Activated T-helper 17 cell treated with anti-CD3 and anti-CD28 coated beads, Interleukin-2, amount 50 U/mL, for 72 hours (primary cell): ENCODE measurements at places on chromosomes 2 and 18. TPM values are rescaled to one million over a fixed set of nuclear protein-coding genes. Genes with fewer than 3 reads are reported as not detected.

- no peak for ATAC-seq
These were observed 80.4 kb downstream of the CELF4 start for GRCh38 chr18:37484983-37485834.

GRCh38 chr2:180618570-180618969, 361.8 kb upstream of the UBE2E3 start:
- no peak for ATAC-seq

Gene IL37
- not detected for total RNA-seq

Gene TANK
- 114 TPM for total RNA-seq

GRCh38 chr18:22466608-22467395, 49.1 kb upstream of the CTAGE1 start:
- ATAC-seq, result no peak

DNA sequence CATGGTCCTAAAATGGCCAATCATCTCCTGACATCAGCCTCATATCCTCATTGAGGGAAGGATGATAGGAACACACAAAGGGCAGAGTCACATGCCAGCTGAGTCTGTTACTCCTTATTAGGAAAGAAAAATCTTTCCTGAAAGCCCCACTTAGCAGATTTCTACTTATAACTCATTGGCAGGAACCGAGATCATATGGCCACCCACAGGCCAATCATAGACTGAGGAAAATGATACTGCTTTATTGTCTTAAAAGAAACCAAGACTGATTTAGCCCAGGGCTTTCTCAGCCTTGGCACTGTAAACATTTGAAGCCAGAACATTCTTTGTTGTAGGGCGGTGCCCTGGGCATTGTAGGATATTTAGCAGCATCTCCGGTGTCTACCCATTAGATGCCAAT, 18.7 kb downstream of the GKN2 start:
- ATAC-seq, result no peak

DNA sequence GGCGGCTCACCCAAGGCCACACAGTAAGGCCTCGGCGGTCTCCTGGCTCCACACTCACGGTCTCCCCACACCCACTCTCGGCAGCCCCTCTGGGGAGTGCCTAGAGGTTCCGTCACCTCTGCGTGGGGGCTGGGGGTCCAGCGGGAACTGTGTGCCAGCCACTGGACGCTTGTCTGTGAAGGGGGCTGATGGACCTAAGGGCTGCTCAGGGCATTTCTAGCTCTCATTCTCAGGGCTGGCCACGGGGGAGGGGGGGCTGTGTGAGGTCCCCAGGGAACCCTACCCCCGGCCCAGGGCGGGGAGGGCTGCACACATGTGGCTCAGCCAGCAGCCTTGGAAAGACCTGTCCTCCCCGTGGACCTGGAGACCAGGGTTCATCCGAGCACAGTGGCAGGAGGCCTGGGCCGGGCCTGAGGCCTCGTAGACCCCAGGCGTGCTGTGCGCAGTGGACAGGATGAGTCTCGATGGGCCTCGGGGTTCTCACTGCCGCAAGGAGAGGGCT, 27.1 kb upstream of the ODC1 start:
- no peak for ATAC-seq

- ATAC-seq, result no peak
These were observed 16.9 kb downstream of the DAW1 start for GRCh38 chr2:227888289-227888688.

GRCh38 chr18:7532942-7533341, 34.2 kb upstream of the PTPRM start:
- ATAC-seq, result no peak

Gene DLX2
- total RNA-seq, result not detected

Gene SERPINB11
- not detected for total RNA-seq

DNA sequence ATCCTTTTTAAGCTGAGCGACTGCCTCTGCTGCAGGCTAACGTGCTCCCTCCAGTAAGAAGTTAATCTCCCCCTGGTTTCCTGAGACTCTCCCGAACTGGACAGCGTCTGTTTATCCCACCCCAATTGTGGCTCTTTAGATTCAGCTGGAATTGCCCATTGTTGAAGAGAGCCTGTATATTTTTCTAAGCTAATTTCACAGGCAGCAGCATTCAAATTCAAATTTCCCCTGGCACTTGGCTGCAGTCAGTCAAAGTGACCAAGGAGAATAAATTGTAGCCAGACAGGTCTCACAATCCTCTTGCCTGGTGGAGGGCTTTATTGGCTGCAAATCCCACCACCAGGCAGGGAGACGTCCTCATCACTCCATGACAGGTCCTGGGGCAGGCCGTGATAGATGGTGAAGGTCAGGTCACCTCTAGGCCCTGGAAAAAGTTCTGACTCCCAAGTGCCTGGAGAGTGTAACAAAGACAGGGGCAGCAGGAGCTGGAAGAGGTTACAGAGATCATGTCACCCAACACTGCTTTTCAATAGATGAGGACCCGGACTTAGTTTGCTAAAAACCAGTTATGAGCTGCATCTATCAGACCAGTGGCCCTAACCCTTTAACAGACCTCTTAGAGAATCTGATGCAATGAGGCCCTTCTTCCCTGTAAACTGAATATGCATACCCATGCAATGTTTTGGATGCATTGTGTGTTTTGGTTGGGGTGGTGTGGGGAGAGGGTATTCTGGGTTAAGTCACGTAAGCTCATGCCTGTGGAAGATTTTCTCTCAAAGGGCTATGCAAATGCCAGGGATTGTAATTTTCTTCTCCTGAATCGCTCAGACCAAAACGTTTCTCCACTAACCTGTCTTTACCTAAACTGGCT, 32.3 kb upstream of the C18orf32 start:
- ATAC-seq, result no peak

- peak; percentile 29 for ATAC-seq
These were observed 332.3 kb upstream of the HS6ST1 start for GRCh38 chr2:128651000-128651399.

DNA sequence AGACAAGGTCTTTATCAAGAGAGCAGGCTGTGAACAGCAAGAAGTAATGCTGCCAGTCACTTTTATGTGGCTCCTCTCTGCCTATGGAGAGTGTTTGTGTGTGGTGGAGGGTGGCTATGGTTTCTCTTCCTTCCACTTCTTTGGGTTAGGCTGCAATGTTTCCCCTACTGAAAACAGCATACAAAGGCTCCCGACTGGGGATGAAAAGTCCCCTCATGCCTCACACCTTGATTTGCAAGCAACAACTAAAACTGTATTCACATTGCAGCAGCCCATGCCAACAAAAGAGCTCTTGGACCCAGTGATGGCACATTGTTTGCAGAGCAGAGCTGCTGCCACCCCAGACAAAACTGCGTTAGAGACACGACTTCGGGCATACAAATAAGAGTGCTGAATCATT, 301.6 kb downstream of the SLC8A1 start:
- no peak for ATAC-seq

Gene LAMA1
- not detected for total RNA-seq

DNA sequence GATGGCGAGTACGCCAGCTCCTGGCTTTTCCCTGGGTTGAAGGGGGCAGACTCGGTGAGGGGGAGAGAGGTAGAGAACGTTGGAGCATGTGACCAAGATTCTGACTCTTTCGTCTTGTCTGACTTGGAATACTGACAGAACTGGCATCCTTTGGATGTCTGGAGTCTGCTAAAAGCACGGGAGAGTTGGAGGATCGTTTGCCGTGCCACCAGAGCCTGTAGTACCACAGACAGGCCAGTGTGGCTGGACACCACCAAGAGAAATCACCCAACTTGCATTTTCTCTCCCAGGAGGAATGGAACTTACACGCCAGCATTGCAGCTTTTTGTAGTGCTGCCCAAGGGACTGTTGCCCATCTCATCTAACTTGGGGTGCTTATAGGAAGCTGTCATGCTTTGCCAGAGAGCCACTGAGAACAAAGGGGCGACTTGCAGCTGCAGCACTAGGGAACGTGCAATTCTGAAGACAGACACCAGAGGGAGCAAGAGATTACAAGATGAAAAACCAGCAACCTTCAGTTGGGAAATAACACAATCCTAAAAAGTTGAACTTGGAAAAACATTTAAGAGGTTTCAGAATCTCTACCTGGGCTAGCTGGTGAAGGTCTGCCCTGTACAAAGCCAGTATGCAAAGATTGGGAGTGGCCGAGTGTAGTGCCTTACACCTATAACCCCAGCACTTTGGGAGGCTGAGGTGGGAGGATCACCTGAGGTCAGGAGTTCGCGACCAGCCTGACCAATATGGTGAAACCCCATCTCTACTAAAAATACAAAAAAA, 24.1 kb downstream of the PSMG2 start:
- ATAC-seq, result peak; percentile 39

- no peak for ATAC-seq
These were observed 4.0 kb upstream of the RNF181 start for GRCh38 chr2:85591563-85591962.

Gene CIDEA
- total RNA-seq, result not detected

- no peak for ATAC-seq
These were observed 549.8 kb upstream of the NRXN1 start for GRCh38 chr2:51581636-51582267.

GRCh38 chr18:60060578-60060977, 160.8 kb downstream of the PMAIP1 start:
- ATAC-seq, result no peak

DNA sequence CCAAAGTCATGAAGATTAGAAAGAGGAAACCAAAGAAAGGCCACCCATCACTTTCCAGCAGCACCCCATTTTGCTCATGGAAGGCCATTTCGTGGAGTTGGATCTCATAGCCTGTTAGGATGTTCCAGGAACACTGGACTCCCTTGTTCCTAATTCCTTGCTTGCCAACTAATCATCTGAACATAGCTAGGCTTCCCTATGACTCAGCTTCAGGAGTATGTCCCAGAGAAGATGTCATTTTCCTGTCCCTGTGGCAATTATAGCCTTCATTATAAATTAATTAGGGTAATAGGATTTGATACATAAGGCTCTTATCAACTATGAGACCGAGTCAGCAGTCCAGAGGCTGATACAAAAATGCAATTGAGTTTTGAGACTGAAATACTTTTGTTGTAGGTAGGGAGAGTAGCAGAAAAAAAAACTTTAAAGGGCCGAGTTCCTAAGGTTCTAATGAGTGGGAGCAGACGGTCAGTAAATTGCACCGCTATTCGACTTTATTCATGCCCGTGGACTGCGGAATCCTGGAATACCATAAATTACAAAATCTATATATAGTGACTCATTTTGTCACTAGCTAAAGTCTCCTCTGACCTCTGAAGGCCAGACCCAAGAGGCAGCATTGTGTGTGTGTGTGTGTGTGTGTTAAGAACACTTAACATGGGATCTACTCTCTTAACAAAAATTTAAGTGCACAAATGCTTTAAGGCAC, 311.8 kb downstream of the FBXO15 start:
- no peak for ATAC-seq

Gene SALL3
- not detected for total RNA-seq

DNA sequence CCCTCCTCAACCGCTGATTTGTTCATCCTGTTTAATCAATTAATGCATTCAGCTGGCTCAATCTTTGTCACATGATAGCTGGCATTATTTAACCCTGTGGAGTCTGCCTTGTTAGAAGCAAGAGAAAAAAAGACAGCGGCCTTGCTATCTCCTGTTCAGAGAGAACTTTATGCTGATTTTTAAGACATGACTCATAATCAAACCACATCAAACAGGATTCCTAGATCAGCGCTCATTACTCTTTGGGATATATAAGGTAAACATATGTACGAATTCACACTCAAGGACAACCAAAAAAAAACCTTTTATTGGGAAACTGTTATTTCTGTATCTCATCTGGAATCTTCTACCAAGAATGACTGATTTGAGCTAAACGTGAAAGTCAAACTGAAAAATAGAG, 195.1 kb downstream of the C1D start:
- ATAC-seq, result no peak

DNA sequence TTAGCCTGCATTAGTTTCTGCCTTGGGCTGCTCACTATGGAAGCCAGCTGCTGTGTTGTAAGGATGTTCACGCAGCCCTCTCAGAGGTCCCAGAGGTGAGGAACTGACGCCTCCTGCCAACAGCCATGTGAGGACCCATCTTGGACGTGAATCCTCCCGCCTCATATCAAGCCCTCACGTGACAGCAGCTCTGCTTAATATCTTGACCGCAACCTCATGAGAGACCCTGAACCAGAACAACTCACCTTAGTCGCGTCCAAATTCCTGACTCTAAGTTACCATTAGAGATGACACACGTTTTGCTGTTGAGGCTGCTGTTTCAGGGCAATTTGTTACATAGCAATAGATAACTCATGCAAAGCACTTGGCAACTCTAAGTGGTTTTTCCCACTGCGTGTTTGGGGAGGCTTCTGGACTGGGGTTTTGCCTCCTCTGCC, 97.7 kb downstream of the TMEM17 start:
- no peak for ATAC-seq

- peak; percentile 60 for ATAC-seq
These were observed 23.8 kb downstream of the ANKAR start for GRCh38 chr2:189698020-189698887.

GRCh38 chr18:55910296-55910695, 322.3 kb upstream of the TCF4 start:
- ATAC-seq, result no peak

DNA sequence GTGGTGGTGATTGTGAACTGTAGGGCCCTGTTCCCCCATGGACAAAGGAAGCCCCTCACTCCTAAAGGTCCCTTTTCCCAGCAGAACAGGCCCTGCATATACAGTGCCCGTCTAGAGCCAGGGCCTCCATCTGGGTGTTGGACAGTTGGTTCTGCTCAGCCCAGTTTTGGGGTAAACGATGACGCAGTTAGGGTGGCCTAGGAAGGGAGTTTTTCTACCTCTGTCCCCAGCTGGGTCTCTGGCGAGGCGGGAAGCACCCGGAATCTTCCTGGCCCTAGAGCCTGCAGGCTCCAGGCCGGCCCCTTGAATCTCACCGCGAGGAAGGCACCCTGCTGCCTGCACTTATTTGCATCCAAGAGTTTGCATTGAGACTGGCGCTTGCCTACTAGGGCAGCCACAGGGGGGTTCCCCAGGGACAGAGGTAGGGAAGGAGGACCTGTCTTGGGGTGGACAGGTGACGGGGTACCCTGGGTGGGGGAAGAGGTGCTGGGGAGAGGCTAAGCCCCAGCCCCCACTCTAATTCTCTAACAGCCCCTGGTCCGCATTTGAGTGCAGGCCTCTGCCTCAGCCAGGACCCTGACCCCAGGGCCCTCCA, 529 bp upstream of the MTA3 start:
- ATAC-seq, result no peak

Gene MDH1B
- total RNA-seq, result 0.56 TPM

Gene IL36A
- not detected for total RNA-seq

Gene GTF2A1L
- not detected for total RNA-seq

- no peak for ATAC-seq
These were observed 33.6 kb upstream of the CD28 start for GRCh38 chr2:203672856-203673255.

Gene FTCDNL1
- total RNA-seq, result 2.4 TPM
